Caco-2 (cell line): ENCODE measurements at places on chromosomes 3 and 15. TPM values are rescaled to one million over a fixed set of nuclear protein-coding genes. Genes with fewer than 3 reads are reported as not detected.

GOLGA6D gene
- not detected in 2 replicates for total RNA-seq

CFAP100 gene
- not detected in 2 replicates for total RNA-seq

MEIS2 gene
- 28.5 and 28.7 TPM in 2 replicates for total RNA-seq

MFGE8 gene
- total RNA-seq: 409 and 453 TPM in 2 replicates

SYNPR gene
- not detected in 2 replicates for total RNA-seq

MESP2 gene
- 0.32 and 0.70 TPM in 2 replicates for total RNA-seq

SERINC4 gene
- total RNA-seq: 0.21 and 0.23 TPM in 2 replicates

CATSPER2 gene
- total RNA-seq: 1.4 and 2.4 TPM in 2 replicates

TXNRD3 gene
- 11.1 and 11.4 TPM in 2 replicates for total RNA-seq

REC114 gene
- not detected in 2 replicates for total RNA-seq

SLC51A gene
- not detected in 2 replicates for total RNA-seq

IQCH gene
- 1.7 and 2.4 TPM in 2 replicates for total RNA-seq

KLHL6 gene
- not detected in 2 replicates for total RNA-seq

TRAIP gene
- 25.1 and 28.0 TPM in 2 replicates for total RNA-seq

GOLGA8J gene
- not detected in 2 replicates for total RNA-seq

PIK3CA gene
- total RNA-seq: 8.4 and 10.6 TPM in 2 replicates

STAB1 gene
- 0.39 and 0.63 TPM in 2 replicates for total RNA-seq

ZKSCAN7 gene
- total RNA-seq: not detected in 2 replicates

COL7A1 gene
- 4.7 and 5.2 TPM in 2 replicates for total RNA-seq

PRSS50 gene
- total RNA-seq: not detected in 2 replicates

NKIRAS1 gene
- total RNA-seq: 6.6 and 6.8 TPM in 2 replicates

PTH1R gene
- total RNA-seq: 5.1 and 6.8 TPM in 2 replicates

GOLGA6L7 gene
- not detected in 2 replicates for total RNA-seq

SCN11A gene
- total RNA-seq: 0.12 TPM in 1 of 2 replicates, not detected in the other

CSPG4 gene
- 0.12 and 0.20 TPM in 2 replicates for total RNA-seq

ATP2B2 gene
- not detected in 2 replicates for total RNA-seq

DUOX2 gene
- 6.9 and 8.3 TPM in 2 replicates for total RNA-seq

POLQ gene
- 15.4 and 17.2 TPM in 2 replicates for total RNA-seq

CLEC3B gene
- total RNA-seq: 1.1 TPM in 1 of 2 replicates, not detected in the other

NMB gene
- total RNA-seq: 7.5 and 8.6 TPM in 2 replicates

NR2E3 gene
- total RNA-seq: not detected in 2 replicates

ALDH1A2 gene
- 0.61 and 0.65 TPM in 2 replicates for total RNA-seq

TGFBR2 gene
- 40.5 and 41.9 TPM in 2 replicates for total RNA-seq

LRRC31 gene
- total RNA-seq: 0.64 and 0.70 TPM in 2 replicates

POC1A gene
- 28.3 and 32.2 TPM in 2 replicates for total RNA-seq

ST3GAL6 gene
- total RNA-seq: 59.7 and 67.2 TPM in 2 replicates

MORC1 gene
- not detected in 2 replicates for total RNA-seq

TRPM1 gene
- not detected in 2 replicates for total RNA-seq

CTXND1 gene
- total RNA-seq: 0.05 and 0.14 TPM in 2 replicates

ZNF501 gene
- total RNA-seq: 3.2 and 3.3 TPM in 2 replicates

ARHGAP31 gene
- total RNA-seq: 0.25 and 0.49 TPM in 2 replicates

SYNM gene
- 6.0 and 6.1 TPM in 2 replicates for total RNA-seq

ARPP21 gene
- total RNA-seq: not detected in 2 replicates

WDR76 gene
- total RNA-seq: 25.3 and 26.9 TPM in 2 replicates
